ENCODE measurements at places on chromosomes 5 and 9.

- DNase-seq = no peak
- H3K27me3 ChIP-seq = peaks cover 34% of the 10 kb centered on the region
- no peaks in the 10 kb centered on the region for H3K4me1 ChIP-seq
- H3K36me3 ChIP-seq = no peaks in the 10 kb centered on the region
- no peak overlapping the region for H3K4me3 ChIP-seq
Observed at GRCh38 chr5:76927961-76928360, 24.9 kb upstream of the CRHBP start.

DNA sequence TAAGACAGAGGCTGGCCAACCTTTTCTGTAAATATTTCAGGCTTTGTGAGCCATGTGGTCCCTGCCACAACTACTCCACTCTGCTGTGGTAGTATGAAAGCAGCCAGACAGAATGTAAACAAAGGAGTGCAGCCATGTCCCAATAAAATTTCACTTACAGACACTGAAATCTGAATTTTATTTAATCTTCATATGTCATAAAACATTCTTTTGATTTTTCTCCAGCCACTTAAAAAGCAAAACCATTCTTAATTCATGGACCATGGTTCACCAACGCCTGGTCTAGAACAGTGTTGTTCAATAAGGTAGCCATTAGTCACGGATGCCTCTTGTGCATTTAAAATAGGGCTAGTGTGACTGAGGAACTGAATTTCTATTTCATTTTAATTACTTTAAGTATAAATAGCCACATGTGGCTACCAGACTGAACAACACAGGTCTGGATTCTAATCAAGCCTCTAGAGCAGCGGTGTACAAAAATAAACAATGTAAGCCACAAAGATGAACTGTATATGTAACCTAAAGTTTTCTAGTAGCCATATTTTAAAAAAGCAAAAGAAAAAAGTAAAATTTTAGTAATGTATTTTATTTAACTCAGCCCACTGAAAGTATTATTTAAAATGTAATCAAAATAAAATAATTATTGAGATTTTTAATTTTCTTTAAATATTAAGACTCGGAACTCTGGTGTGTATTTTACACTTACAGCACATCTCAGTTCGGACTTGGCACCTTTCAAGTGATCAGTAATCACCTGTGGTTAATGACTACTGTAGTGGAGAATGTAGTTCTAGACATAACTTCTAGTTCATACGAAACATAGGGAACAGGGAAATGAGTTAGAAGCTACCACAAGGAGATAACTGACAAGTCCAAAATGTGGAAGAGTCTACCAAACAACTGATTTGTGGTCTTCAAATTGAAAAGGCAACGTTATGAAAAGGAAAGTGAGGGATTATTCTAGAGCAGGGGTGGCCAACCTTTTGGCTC, 14.3 kb downstream of the GEMIN5 start:
- no peaks in the 10 kb centered on the region for H3K4me1 ChIP-seq
- DNase-seq = no peak
- no peaks in the 10 kb centered on the region for H3K27me3 ChIP-seq

- no peaks in the 10 kb centered on the region for H3K36me3 ChIP-seq
- H3K4me1 ChIP-seq = no peaks in the 10 kb centered on the region
- no peak overlapping the region for H3K27ac ChIP-seq
- no peaks in the 10 kb centered on the region for H3K27me3 ChIP-seq
- no peak overlapping the region for H3K4me3 ChIP-seq
Observed at GRCh38 chr9:115416299-115416698, 298.3 kb upstream of the TNC start.

DNA sequence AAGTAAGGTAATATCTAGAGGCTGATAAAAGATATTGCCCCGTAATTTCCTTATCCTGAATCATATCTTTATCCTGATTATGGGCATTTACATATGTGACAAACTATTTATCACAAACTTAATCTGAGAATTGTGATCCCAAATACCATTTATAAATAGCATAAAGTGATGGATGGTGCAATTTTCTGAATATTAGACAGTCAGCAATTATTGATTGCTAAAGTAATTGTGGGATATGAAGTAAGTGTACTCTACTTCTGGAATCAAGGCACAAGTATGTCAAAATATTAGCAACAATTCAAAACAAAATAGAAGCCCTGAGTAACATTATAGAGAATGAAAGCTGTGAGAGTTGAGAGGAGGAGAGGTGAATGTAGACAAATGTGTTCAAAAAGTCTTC, 361.9 kb upstream of the CDH6 start:
- no peak overlapping the region for H3K27ac ChIP-seq
- H3K36me3 ChIP-seq = no peaks in the 10 kb centered on the region
- H3K27me3 ChIP-seq = no peaks in the 10 kb centered on the region
- no peak overlapping the region for H3K4me3 ChIP-seq
- H3K4me1 ChIP-seq = no peaks in the 10 kb centered on the region

DNA sequence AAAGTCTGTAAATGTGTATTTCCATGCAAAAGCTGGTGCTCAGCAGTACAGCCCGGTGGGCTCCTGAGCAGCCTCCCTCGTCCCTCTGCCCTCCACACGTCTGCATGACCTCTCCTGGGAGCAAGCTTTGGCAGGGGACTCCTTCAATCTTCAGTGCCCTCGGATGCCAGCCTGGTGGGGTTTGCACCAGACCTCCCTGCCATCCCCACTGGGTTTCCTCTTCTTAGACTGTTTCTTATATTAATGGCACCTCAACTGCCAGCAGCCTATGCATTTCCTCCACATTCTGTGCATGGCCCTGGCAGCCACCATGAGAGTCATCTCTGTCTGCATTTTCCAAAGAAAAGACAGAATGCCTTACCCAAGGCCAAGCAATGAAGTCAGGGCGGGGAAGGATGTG, 108.4 kb downstream of the ROR2 start:
- no peak overlapping the region for H3K27ac ChIP-seq
- no peaks in the 10 kb centered on the region for H3K36me3 ChIP-seq
- H3K4me1 ChIP-seq = peaks cover 9% of the 10 kb centered on the region
- H3K4me3 ChIP-seq = no peak overlapping the region

- no peaks in the 10 kb centered on the region for H3K36me3 ChIP-seq
- no peak overlapping the region for H3K4me3 ChIP-seq
- peak; percentile 6 for DNase-seq
- H3K4me1 ChIP-seq = no peaks in the 10 kb centered on the region
- H3K27me3 ChIP-seq = no peaks in the 10 kb centered on the region
Observed at GRCh38 chr9:117929868-117930267, 225.7 kb downstream of the TLR4 start.

- H3K4me3 ChIP-seq = no peak overlapping the region
- peak overlapping the region; percentile 78 for H3K27ac ChIP-seq
- H3K36me3 ChIP-seq = peaks cover 6% of the 10 kb centered on the region
- no peaks in the 10 kb centered on the region for H3K27me3 ChIP-seq
- no peak for DNase-seq
- peaks cover 35% of the 10 kb centered on the region for H3K4me1 ChIP-seq
Observed at GRCh38 chr9:105296445-105296844, 52.0 kb downstream of the SLC44A1 start.

GRCh38 chr5:179255527-179256327, 89.5 kb downstream of the ADAMTS2 start:
- no peak overlapping the region for H3K27ac ChIP-seq
- H3K4me1 ChIP-seq = peaks cover 7% of the 10 kb centered on the region
- no peaks in the 10 kb centered on the region for H3K27me3 ChIP-seq
- no peaks in the 10 kb centered on the region for H3K36me3 ChIP-seq
- H3K4me3 ChIP-seq = no peak overlapping the region
- no peak for DNase-seq

GRCh38 chr9:14692470-14693250, 572 bp downstream of the ZDHHC21 start:
- H3K27me3 ChIP-seq = peaks cover 18% of the 10 kb centered on the region
- peak overlapping the region; percentile 87 for H3K4me3 ChIP-seq
- DNase-seq = peak; percentile 18
- H3K36me3 ChIP-seq = peaks cover 13% of the 10 kb centered on the region
- H3K4me1 ChIP-seq = no peaks in the 10 kb centered on the region

DNA sequence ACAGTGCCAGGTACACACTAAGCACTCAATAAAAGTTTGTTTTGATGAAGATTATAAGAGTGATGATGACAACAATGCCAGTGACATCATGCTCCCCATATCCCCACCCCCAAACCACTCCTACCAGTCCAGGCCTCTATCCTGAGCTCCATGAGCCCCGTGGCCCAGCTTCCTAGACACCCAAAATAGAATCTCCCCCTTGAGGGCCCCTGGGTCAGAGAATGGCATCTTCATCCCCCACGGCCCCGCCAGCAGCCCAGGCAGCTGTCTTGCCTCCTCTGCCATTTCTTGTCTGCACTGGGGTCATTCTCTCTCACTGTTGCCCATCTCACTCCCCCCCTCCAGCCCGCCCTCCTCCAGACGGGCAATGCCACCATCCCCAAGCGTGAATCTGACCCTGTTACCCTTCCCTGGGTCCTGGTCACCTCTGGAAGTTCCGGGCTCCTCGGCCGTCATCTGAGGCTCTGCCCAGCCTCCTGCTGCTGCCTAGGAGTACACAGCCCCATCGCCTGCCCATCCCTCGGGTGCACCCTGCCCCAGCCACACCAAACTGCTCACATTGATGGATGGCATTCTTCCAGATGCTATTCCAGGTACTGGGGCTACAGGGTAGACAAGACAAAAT, 76.8 kb upstream of the LMX1B start:
- H3K27ac ChIP-seq = no peak overlapping the region
- DNase-seq = no peak
- H3K27me3 ChIP-seq = peaks cover 11% of the 10 kb centered on the region
- H3K4me1 ChIP-seq = no peaks in the 10 kb centered on the region
- H3K4me3 ChIP-seq = no peak overlapping the region
- no peaks in the 10 kb centered on the region for H3K36me3 ChIP-seq

GRCh38 chr9:127568971-127569885, 42.8 kb upstream of the STXBP1 start:
- peak; percentile 86 for DNase-seq
- H3K27me3 ChIP-seq = no peaks in the 10 kb centered on the region
- H3K4me3 ChIP-seq = peak overlapping the region; percentile 98
- H3K4me1 ChIP-seq = peaks cover 32% of the 10 kb centered on the region

DNA sequence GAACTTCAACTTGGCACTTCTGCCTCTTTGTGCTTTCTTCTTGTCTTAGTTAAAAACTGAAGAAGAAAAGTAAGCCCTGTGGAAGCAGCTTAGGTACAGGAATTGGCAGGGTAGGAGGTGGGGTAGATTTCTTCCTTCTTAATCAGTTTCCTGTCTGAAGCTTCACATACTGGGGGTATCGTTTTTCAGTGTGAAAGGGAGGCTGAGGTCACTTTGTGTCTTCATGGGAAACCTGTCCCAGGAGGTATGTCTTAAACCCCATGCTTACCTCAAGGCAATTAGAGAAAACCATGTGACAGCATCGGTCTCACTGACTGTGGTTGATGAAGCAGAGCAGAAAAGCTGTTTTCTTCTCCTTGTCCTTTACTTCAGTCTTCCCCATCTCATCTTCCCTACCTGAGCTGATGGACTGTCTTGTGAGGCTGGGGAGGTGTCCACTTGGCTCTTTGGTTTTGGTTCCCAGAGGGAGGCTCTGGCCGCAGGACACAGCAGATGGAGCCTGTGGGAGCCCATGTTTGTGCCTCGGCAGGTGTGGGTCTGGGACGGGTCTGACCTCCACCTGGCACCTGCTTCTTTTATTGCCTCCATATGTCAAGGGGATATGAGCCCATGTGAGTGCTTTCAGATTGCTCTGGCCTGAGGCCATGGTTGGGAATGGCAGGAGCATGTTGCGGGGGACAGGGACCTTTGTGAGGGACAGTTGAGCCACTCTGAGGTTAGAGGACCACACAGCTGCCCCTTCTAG, 47.0 kb downstream of the SH3GL2 start:
- H3K4me1 ChIP-seq = no peaks in the 10 kb centered on the region
- no peak for DNase-seq
- H3K27me3 ChIP-seq = peaks cover 25% of the 10 kb centered on the region
- H3K36me3 ChIP-seq = no peaks in the 10 kb centered on the region

GRCh38 chr5:16518606-16519005, 53.0 kb upstream of the ZNF622 start:
- H3K36me3 ChIP-seq = no peaks in the 10 kb centered on the region
- H3K4me3 ChIP-seq = no peak overlapping the region
- no peaks in the 10 kb centered on the region for H3K27me3 ChIP-seq
- no peak overlapping the region for H3K27ac ChIP-seq
- DNase-seq = no peak

DNA sequence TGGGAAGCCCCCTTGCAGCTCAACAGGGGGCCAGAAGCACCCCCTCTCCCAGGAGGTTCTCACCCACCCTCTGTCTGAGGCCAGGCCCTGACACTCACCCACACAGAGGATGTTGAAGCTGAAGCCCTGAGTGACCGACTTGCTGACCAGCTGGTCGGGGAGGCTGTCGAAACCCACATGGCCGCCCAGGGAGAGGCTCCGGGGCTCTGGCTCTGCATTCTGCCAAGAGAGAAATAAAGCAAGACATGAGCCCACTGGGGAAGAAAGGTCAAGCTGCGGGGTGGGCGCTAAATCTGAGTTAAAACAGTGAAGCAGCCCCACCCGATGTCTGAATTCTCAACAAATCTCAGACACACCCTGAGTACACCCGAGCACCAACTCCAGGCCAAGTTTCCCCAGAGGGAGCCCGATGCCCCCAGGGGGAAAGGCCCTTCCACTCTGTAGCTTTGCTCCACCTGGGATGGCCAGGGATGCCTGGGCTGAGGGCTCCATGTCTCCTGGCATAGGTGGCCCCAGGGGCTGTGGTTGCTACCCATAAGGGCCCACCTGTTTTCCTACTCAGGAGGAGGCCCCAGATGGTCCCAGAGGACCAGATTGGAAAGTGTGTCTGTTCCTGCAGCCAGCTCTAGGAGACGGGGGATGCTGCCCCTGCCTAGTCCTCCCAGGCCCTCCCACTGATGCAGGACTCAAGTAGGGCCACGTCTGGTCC, 11.6 kb downstream of the SEPTIN8 start:
- no peak overlapping the region for H3K4me3 ChIP-seq
- no peak overlapping the region for H3K27ac ChIP-seq
- peaks cover 16% of the 10 kb centered on the region for H3K36me3 ChIP-seq

GRCh38 chr5:103428411-103428871, 134.1 kb downstream of the NUDT12 start:
- H3K4me3 ChIP-seq = no peak overlapping the region
- no peak overlapping the region for H3K27ac ChIP-seq
- H3K4me1 ChIP-seq = no peaks in the 10 kb centered on the region

GRCh38 chr9:20220286-20220685, 402.0 kb downstream of the MLLT3 start:
- peak overlapping the region; percentile 13 for H3K27ac ChIP-seq
- H3K4me3 ChIP-seq = no peak overlapping the region
- DNase-seq = peak; percentile 28
- H3K4me1 ChIP-seq = peaks cover 26% of the 10 kb centered on the region
- H3K36me3 ChIP-seq = peaks cover 4% of the 10 kb centered on the region

DNA sequence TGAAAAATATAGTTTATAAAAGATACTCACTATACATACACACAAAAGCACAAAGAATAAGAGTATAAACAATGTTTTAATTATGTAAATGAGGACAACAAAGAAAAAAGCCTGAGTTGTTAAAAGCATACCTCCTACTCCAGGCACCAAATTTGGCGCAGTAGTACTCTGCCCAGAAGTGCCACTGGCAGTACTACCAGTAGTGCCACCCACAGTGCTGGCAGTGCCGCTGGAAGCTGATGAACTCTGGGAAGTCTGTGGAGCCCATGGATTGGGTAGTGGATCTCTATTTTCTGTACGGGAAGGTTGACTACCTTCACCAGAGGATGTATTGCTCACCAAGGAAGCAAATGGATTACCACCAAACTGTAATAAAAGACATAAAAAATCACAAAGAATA, 30.2 kb downstream of the UBQLN1 start:
- peaks cover 95% of the 10 kb centered on the region for H3K36me3 ChIP-seq
- no peaks in the 10 kb centered on the region for H3K27me3 ChIP-seq
- peaks cover 5% of the 10 kb centered on the region for H3K4me1 ChIP-seq
- H3K27ac ChIP-seq = no peak overlapping the region
- no peak overlapping the region for H3K4me3 ChIP-seq

Data from MCF 10A (cell line).